ENCODE measurements at places on chromosomes 3 and 15. TPM values are rescaled to one million over a fixed set of nuclear protein-coding genes. Genes with fewer than 3 reads are reported as not detected.

DNA sequence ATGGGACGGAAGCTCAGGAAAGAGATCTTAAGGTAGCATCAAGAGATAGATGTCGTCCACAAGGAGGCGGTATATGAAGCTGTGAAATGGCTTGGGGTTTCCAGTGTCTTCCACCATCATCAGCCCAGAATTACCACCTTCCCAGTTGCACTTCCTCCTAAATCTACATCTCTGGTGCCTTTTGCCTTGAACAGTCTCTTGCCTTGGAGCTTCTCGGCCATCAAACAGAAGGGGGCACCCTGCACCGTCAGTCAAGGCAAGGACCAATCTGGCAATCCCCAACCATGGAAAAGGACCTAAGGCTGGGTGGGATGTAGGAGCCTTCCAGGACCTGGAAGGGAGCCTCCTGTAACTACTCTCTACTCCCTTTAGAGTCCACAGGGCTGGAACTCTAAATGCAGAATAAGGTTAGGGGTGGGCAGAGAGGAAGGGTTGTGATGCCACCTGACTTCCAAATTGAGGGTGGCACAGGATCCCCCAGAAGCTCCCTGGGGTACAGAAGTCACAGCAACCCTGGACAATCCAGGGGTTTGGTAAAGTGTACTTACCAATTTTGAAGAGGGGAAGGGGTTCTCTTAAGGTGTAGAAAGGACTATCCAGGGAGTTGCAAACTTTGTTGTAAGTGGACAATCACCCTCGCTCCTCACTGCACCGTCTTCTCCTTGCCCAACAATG is 1.0 kb upstream of the RYR3 start:
- DNase-seq: no peak

DNA sequence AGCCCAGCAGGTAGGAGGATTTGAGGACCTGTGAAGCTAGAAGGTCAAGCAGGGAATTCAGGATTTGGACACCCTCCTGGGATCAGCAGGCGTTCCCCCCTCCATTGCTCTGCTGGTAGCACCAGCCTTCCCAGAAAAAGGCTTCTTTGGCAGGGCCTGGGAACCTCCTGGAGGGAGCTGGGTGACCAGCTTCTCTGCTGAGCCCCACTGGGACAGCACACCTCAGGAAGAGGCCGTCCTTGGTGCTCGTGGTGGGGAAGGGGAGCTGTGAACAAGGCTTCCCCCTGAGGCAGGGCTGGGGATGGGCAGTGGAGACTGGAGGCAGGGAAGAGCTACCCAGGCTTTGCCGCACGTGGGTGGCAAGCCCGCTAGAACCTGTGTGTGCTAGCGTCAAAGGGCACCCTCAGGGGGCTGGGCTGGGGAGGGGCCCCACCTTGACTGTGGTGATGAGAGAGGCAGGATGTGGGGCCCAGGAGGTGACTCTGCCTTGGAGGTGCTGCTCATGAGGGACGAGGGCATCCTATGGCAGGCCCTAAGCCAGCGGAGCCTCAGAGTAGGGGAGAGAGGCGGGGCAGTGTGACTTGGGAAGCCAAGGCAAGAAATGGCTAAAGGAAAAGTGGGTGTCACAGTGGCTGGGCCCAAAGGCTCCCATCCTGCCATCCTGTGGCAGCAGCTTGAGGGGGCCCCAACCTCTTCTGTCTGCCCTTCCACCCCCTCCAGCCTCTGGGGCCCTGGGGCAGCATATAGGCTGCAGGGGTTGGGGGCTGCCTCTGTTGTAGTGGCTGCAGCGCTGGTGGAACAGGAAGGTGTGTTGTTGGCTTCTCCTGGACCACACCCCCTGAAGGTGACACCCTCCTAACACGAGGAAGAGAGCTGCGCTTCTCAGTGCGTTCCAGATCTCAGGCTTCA is 20.7 kb downstream of the KLF13 start:
- no peak for DNase-seq

ANKRD34C gene
- total RNA-seq: not detected

PTPRG gene
- 32.1 TPM for total RNA-seq

GRCh38 chr3:67940210-67940952 is 286.0 kb upstream of the SUCLG2 start:
- DNase-seq: no peak

ZNF662 gene
- total RNA-seq: not detected

GRCh38 chr15:65917936-65918335 is 48.6 kb downstream of the RAB11A start:
- DNase-seq: no peak

- no peak for DNase-seq
Measured at GRCh38 chr3:8494327-8494726, 7.3 kb upstream of the LMCD1 start.

GRCh38 chr15:100207053-100207452 is 134.7 kb downstream of the ADAMTS17 start:
- DNase-seq: no peak

- DNase-seq: no peak
Measured at GRCh38 chr3:60025096-60026050, 975.5 kb upstream of the CFAP20DC start.

DNA sequence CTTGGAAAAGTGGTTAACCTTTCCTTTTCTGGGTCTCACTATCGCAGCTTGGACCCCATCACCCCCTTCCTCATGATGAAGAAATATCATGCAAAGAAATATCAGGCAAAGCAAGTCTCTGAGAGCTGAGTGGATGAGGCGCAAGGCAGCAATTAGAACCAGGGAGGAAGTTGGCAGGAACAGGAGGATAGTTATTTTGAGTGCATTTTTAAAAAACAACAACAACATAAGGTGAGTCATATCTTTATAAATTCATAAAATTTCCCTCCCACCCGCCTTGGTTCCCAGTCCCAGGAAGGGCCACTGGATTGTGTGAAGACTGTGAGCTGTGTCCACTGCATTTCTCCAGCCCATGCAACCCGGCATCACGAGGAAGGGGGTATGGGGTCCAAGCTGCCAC is 316.9 kb upstream of the TLE3 start:
- no peak for DNase-seq
